ENCODE measurements at places on chromosomes 6 and 20.

- no peak for DNase-seq
Measured at GRCh38 chr6:74073999-74074398, 378.0 kb downstream of the CD109 start.

DNA sequence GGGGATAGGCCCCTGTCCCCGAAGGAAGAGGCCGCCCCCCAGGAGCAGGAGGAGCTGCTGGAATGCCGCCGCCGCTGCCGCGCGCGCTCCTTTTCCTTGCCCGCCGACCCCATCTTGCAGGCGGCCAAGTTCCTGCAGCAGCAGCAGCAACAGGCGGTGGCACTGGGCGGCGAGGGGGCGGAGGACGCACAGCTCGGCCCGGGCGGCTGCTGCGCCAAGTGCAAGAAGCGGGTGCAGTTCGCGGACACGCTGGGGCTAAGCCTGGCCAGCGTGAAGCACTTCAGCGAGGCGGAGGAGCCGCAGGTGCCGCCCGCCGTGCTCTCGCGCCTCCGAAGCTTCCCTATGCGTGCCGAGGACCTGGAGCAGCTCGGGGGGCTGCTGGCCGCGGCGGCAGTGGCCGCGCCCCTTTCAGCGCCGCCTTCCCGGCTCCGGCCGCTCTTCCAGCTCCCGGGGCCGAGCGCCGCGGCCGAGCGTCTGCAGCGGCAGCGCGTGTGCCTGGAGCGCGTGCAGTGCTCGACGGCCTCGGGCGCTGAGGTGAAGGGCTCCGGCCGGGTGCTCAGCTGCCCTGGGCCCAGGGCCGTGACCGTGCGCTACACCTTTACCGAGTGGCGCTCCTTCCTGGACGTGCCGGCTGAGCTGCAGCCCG is 630 bp downstream of the PPP1R3G start:
- peak; percentile 42 for DNase-seq

DNA sequence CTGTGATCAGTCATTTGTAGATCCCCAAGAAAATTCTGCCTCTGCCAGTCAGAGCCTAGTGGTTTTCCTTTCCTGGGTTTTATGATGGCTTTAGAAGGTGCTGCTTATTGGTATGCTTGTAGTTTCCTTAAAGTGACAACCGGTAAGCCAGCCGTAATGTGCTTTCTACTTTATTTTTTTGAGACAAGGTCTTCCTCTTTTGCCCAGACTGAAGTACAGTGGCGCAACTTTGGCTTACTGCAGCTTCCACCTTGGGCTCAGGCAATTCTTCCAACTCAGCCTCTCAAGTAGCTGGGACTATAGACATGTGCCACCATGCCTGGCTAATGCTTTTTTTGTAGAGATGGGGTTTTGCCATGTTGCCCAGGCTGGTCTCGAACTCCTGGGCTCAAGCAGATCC is 23.5 kb downstream of the MCM8 start:
- no peak for DNase-seq

DNA sequence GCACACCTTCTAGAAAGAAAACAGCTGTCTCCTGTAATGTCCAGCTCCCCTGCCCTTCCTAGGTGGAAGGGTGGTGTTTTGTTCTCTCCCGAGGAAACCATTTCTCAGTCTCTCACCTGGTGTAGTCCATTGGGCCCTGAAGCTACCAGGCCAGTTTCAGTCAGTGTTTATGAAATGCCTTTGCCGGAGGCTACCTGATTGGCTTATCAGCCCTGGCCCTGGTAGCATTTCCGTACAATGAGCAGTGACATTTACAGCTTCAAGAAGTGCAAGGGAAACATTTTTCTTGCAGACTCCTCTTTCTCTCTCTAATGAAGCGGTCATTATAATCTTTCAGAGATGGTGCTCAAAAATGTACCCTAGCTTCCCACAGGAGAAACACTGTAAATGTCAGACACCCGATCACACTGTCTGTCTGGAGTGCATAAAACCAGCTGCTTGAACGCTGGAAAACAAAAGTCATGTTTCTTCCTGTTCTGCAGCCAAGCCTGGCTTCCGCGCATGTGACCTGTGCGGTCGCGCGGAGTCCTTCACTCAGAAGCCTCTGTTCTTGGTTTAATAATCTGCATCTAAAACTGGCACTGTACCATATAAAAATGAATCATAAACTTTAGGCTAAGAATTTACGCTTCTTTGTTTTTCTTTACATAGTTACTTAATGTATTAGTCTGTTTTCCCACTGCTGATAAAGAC is 28.4 kb upstream of the SAYSD1 start:
- DNase-seq = no peak

GRCh38 chr20:57256205-57256604 is 10.2 kb downstream of the BMP7 start:
- no peak for DNase-seq

DNA sequence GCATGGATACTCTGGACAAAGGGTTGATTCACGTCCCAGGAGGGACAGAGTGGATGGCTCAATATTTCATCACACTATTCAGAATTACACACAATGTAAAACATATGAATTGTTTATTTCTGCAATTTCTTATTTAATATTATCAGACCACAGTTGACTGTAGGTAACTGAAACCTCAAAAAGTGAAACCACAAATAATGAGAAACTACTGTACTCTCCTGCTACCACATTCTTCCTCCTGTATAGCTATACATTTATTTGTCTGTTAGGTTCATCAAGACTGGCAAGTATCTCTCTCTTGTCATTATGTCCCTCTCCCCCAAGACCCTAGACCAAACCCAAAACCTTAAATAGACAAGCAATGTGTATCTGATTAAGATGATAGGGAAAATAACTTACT is 60.0 kb downstream of the SYCP2 start:
- no peak for DNase-seq

GRCh38 chr20:34977365-34978091 is 21.9 kb downstream of the MYH7B start:
- no peak for DNase-seq

DNA sequence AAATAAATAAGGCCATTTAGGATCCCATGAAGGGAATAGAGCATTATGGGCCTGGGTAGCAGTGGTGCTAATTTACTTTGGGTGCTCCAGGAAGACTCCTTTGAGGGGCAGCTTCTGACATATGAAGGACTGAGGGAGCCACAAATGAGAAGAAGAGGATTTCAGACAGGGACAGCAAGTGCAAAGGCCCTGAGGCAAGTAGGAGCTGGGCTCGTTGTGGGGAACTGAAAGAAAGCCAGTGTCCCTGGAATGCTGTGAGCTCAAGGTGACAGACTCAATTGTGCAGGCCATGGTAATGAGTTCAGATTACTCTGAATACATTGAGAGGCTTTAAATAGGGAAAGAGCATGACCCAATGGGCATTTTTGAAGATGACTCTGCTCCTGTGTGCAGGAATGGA is 307.6 kb downstream of the TSHZ2 start:
- no peak for DNase-seq

DNA sequence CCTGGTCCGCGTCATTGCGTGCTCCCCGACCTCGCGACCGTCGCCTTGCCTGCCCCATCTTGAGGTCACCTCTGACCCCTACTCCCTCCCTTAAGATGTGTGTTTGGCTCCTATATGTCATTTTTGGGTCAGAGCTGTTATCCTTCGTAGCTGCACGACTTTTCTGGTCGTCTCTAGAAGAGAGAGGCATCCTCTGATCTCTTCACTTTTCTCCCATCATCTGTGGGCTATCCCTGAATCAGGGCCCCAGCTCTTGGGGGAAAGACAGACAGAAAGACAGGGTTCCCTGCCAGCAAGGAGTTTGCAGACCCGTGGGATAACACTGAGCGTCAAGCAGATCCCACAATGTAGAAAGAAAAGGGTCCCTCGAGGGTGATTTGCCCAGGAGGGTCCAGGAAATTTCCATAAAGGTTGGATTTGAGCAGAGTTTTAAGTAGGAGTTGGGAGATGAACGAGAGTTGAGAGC is 555 bp downstream of the FAM120B start:
- DNase-seq = no peak

DNA sequence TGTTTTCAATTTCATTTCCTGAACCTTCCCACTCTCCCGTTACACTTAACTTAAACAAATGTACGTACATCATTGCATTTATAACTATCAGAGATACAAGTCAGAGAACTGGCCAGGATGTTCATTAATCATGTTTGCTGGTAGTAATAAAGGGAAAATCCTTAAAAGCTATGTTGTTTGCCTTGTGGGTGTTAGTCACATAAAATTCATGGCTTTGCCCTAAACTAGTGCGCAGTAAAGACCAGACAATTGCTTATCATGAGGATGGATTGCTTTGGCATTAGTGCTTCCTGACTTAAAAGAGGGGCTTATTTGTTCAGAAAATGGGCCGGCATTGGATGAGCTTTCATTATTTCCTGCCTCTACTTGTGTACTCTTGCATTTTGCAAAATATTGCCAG is 1037.3 kb upstream of the FLRT3 start:
- DNase-seq = no peak

DNA sequence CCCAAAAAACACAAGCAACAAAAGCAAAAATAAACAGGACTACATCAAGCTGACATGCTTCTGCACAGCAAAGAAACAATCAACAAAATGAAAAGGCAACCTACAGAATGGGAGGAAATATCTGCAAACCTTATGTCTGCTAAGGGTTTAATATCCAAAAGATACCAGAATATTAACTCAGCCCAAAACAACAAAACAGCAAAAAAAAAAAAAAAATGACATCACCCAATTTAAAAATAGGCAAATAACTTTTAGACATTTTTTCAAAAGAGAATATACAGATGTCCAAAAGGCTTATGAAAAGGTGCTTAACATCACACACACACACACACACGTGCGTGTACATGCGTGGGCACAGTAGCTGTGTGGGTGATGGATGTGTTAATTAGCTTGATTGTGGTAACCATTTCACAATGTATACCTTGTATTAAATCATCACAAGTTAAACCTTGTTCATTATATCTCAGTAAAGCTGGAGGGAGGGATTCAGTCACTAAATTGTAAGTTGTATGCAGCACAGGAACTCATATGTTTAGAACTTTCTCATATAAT is 52.4 kb downstream of the QKI start:
- no peak for DNase-seq

GRCh38 chr6:154179434-154179833 is 140.4 kb downstream of the OPRM1 start:
- no peak for DNase-seq

DNA sequence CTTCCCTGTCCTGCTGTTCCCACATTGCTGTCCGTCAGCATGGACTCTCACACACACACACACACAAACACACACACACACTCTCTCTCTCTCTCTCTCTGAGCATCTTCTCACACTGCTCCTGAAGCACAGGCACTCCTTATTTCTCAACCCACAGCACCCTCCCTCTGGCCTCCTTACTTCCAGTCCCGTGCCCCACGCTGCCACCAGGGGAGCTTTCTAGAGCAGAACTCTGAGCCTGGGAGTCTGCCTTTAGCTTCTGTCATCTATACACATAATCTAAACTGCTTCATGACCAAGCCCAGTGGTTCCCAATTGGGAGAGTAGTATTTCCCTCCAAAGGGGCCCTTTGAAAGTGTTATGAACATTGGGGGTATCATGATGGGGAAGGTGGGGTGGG is 29.1 kb downstream of the HECA start:
- peak; percentile 62 for DNase-seq

GRCh38 chr20:23212011-23212410 is 125.9 kb upstream of the CD93 start:
- DNase-seq = no peak

DNA sequence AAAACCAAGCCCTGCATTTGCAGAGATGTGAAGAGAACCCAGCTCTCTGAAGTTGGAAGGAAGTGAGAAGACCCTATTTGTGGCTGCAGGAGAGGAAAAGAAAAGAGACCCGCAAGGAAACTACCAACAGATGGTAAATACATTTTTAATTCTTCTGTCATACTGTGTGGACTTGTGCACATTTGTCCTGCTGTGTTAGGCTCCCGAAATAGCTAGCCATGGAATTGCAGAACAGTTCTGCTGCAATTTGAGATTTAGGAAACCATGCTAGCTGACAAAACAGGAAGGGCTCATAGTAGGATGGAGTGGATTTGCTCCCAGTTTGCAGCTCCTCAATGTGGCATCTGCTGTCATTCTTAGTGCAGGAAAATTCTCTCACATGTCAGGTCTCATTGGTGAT is 12.1 kb upstream of the ATXN1 start:
- DNase-seq = no peak

- no peak for DNase-seq
Measured at GRCh38 chr20:41411391-41411847, 44.8 kb upstream of the EMILIN3 start.

GRCh38 chr6:157063176-157063905 is 260.0 kb downstream of the TMEM242 start:
- DNase-seq = no peak

GRCh38 chr6:7912024-7912423 is 1.4 kb upstream of the TXNDC5 start:
- no peak for DNase-seq

DNA sequence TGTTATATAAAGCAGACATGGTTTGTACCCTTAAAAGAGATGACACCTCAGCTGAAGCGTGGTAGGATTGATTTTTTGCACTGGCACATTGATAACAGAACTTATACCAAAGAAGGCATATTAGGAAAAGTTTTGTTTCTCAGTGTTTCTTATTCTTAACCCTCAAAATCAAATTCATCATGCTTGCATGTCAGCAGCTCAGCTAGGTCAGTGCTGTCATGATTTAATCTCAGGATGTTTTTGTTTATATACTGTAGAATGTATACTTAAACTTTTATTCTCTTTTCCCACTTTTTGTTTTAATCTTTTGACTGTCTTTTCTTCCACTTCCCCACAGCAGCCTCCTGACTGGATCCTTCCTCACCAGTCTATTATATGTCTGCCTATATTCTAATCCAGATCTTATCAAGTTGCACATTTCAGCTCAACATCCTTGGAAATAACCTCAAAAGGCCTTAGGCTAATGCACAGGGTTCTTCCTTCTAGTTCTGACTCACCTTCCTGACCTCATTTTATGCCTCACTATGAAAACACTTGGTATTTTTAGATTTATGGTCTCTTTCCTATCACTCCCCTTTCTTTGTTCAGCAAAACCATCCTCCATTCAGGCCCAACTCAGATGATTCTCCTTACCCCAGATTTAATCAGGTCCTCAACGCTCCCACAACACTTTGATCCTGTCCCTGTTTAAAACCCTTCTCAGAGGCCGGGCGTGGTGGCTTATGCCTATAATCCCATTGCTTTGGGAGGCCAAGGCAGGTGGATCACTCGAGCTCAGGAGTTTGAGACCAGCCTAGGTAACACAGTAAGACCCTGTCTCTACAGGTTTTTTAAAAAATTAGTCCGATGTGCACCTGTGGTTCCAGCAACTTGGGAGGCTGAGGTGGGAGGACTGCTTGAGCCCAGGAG is 7.2 kb downstream of the HEBP2 start:
- no peak for DNase-seq

Measured in activated T-cell treated with anti-CD3 and anti-CD28 coated beads, Interleukin-2, amount 50 U/mL, for 48 hours (primary cell).